ENCODE measurements at places on chromosomes 16 and 17.

- no peak for DNase-seq
These were observed 16.4 kb upstream of the NTN1 start for GRCh38 chr17:9004961-9005285.

GRCh38 chr17:50328363-50329325 lies 17.3 kb upstream of the XYLT2 start:
- no peak for DNase-seq

GRCh38 chr16:57946181-57946801 lies 24.6 kb downstream of the CNGB1 start:
- DNase-seq: no peak

DNA sequence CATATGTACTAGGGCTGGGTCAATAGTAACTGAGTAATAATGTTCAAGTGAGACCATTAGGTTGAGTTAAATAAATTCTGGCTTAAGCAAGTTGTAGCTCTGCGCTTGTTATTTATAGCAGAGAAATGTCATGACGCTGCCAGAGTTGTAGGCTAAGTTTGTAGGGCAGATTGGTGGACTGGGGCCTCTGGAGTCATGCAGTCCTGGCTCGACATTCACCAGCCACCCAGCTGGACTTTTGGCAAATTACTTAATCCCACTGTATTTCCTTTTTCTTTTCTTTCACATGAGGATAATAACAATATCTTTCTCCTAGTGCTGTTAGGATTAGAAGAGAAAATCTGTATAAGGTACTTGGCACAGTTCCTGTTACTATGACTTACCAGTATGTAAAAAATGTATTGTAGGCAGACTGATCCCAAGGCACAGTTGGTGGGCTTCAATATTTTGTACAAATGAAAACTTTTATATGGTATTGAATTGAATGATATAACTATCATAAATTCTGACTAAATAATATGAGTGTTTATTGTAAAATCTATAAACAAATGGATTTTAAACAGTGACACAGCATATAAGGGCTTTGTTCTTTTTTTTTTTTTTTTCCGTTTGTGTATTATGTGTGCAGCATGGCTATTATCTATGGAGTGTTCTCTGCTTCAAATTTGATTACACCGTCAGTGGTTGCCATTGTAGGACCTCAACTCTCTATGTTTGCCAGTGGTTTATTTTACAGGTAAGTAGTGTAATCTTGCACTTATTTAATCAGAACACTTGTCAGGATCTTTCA lies 2.6 kb downstream of the MFSD11 start:
- no peak for DNase-seq

DNA sequence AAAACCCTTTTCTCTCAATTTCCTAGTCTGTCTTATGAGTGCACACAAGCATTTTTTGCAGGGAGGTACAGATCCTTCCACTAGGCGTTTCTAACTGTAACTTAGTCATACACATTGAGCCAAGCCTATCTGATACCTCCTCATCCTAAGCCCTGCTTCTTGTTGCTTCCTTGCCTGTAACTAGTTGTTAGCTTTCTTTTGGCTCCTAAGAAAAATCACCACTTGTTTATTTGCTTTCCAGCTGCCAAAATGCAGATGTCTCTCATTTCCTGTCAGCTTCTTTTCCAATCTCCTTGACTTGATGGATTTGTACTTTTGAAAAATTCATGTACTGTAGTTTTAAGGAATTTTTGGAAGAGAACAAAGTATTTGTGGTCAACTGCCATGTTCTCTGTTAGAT lies 73.7 kb downstream of the TNRC6C start:
- DNase-seq: no peak

Data from putamen (tissue), 1 donor.